Urinary bladder (tissue), 4 donors: ENCODE measurements at places on chromosomes 1 and 21.

DNA sequence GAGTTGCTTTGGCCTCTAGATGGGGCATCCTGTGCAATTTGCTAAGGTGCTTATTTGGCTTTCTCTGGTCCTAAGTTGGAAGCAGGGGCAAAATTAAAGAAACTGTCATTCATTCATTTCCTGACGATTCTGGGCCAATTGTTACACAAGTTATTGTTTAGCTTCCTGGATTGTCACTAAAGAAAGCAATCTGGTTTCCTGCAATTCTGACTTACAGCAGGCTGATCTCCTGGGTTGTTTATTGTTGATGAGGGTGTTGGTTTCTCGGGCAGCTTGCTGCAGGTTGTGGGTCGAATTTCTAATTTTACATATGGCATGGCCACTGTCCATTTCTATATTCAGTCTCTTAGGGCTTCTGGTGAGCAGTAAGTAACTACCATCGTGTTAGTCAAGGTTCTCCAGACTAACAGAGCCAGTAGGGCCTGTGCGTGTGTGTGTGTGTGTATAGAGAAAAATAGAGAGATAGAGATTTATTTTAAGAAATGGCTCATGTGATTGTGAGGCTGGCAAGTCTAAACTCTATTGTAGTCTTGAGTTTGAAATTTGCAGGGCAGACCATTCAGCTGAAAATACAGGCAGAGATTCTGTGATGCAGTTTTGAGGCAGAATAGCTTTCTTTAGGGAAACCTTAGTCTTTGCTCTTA is 30.4 kb downstream of the CTH start:
- no peak for DNase-seq

- no peak for DNase-seq
Measured at GRCh38 chr1:196674908-196675307, 23.1 kb downstream of the CFH start.

- no peak for DNase-seq
Measured at GRCh38 chr21:45304945-45305344, 17.2 kb upstream of the POFUT2 start.

DNA sequence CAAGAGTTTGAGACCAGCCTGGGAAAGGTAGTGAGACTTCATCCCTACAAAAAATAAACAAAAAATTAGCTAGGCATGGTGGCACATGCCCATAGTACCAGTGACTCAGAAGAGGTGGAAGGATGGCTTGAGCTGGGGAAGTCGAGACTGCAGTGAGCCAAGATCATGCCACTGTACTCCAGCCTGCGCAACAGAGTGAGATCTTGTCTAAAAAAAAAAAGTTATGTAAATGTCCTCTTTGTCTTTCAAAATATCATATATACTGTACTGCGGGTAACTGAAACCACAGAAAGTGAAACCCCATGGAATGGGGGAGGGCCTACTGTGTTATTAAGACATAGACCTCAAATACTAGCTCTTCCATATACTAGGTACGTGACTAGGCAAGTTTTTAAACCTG is 20.8 kb downstream of the ACADM start:
- no peak for DNase-seq

- DNase-seq = no peak
Measured at GRCh38 chr1:146049436-146049835, 27.9 kb upstream of the HJV start.
